ENCODE measurements at places on chromosomes 7 and 10.

DNA sequence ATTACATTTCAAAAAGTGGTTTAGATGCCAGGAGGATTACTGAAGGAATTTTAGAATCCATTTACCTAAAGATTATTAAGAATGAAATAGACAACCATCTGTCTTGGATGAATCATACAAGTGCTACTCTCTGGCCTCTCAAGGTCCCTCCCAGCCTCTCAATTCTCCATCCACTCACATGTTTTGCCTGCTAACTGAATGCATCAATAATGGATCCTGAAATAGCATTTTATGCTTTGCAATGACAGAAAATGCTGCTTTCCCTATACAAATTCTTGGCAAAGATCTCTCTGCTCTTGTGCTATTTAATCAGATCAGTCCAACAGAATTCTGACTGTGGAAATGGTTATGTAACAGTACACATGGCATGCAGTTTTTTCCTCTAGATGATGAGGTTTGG lies 68.1 kb downstream of the HBP1 start:
- DNase-seq = no peak

- no peak for DNase-seq
These were observed 196.0 kb downstream of the KCNMA1 start for GRCh38 chr10:77441353-77442166.

DNA sequence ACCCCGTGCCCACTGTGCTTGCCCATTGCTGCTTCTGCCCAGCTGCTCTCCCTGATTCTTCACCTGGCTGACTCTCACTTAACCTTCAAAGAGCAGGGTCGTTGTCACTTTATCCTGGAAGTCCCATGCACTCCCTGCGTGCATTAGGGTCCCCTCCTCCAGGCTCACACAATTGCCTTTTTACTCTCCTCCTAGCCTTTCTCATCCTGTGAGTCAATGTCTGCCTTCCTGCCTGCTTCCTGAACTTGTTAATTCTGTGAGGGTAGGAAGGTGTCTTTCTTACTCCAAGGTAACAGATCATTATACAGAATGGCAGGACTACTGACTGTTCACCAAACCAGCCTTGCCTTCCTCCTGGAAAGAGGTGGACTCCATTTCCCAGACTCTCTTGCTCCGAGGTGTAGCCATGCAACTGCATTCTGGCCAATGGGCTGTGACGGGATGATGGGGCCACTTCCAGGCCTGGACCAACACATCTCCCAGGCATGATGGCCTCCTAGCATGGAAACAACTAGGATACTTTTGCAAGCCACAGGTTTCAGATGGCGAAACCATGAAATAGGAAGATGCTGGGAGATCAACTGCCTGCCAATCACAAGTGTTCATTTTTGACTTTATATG lies 54.7 kb downstream of the ARHGAP22 start:
- no peak for DNase-seq

DNA sequence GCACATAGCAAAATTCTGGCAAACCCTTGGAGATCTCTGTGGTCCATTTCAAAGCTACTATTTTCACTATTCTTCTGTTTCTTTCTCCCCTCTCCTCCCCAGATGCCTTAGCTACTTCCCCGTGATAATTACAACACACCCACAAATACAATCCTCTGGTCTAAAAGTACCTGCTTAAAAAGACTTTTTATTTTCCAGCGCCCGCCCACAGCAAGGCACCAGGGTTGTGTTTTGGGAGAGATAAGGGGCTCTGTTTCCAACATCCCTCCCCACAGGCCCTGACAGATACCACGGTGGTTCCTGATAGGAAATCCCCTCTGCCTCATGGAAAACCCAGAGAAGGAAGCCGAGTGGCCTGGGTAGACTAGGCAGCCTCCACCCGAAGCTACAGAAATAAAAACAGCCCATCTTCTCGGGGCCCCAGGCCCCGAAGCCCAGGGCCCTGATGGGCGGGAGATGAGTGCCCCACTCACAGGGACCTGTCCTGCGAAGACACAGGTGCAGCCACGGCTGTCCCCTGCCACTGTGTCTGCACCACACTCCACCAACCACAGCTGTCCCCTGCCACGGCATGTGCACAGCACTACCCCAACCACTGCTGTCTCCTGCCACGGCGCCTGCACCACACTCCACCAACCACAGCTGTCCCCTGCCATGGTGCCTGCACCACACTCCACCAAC lies 19.7 kb downstream of the CALML5 start:
- DNase-seq = no peak

DNA sequence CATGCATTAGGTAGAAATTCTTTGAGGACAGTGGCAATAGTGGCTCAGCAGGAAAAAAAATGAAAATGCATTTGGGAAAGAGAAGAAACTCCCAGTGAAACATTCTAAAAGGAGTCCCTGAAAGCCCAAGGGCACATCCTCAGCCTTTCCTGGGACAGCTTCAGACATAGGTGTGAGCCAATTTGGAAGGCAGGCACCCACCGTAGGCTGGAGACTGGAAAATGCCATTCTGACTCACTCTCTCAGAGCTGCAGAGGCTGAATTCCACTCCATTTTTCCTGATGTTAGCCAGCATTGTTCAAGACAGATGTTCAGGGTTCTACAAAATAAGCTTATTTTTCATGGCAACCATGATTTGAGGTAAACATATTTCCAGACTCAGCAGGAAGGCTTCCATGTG lies 379.0 kb upstream of the FZD8 start:
- no peak for DNase-seq

DNA sequence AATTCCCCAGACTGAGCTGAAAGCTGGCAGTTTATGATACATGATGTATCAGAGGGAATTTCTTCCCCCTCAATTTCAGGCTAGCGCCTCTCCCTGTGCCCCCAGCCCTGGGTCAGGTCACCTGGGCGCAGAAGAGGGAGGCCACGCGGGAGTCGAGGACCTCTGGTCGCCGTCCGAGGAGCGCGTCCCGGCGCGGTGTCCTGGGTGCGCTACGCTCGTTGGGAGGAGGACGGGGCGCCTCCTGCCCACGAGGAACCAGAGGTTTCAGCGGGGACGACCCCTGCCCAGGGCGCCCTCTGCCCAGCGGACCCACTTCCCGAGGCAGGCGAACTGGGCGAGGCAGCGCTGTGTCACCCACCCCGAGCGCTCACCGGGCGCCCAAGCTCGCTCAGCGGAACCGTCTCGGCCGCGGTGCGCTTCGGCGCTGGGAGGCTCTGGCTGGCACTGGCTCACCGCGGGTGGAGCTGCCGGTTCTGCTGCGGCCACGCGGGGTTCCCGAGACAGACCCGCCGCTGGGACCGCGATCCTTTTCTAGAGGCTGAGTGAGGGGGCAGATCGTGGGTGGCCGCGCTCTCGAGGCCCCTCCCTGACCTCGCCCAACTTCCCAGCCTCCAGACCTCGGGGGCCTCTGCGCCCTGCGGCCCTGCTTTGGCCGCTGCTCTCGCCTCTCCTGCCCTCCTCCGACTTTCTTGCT lies at the start of gene FAM237B:
FAM237B (minus strand) TSS at position 504 of the 694 bp plus-strand sequence. CDS start 1,556 bp downstream, outside the sequence.
- peak; percentile 63 for DNase-seq

DNA sequence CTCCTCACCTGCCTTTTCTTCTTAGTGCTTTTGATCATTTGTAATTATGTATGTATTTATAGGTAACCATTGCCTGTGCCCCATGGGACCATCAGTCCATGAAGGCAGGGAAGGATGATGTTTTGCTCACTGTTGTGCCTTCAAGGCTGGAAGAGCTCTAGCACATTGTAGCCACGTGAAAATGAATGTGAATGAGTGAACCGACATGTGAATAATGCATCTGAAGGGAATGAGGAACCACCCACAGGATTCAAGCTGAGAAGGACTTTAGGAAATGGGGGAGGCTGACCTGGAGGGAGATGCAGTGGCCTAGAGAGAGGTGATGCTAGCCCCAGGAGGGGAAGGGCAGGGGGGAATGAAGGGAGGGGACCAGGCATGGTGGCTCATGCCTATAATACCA lies 6.0 kb upstream of the PNLIPRP2 start:
- no peak for DNase-seq

GRCh38 chr10:132048294-132048667 lies 17.5 kb upstream of the JAKMIP3 start:
- DNase-seq = no peak

DNA sequence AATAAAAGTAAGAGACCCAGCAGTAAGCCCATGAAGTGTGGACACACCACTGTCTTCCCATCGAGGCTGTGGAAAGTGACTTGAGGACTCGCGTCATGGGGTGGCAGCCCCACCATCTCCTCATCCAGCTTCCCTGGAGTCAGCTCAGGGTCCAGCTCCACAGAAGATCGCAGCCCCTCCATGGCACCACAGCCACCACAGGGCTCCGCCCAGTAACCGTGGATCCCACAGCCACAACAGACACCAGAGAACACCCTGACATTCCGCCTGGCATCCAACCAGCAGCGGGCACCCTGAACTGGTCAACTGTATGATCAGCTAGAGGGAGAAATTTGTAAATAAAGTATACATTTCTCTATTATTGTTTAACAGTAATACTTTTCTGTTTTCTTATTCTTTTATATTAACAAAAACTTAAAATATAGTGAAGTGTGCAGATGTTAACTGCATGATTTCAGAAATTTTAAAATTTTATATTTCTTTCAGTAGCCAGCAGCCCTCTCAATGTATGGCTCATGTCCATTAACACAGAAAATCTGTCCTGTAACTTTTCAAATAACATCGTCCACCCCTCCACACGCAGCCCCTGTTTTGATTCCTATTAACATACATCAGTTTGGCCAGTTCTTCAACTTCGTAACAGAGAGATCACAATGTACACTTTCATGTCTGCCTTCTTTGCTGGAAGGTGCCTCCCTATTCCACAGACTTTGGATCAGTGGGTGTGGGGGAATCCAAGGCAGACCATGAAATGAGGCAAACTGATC lies 69.7 kb downstream of the ITGB1 start:
- no peak for DNase-seq

DNA sequence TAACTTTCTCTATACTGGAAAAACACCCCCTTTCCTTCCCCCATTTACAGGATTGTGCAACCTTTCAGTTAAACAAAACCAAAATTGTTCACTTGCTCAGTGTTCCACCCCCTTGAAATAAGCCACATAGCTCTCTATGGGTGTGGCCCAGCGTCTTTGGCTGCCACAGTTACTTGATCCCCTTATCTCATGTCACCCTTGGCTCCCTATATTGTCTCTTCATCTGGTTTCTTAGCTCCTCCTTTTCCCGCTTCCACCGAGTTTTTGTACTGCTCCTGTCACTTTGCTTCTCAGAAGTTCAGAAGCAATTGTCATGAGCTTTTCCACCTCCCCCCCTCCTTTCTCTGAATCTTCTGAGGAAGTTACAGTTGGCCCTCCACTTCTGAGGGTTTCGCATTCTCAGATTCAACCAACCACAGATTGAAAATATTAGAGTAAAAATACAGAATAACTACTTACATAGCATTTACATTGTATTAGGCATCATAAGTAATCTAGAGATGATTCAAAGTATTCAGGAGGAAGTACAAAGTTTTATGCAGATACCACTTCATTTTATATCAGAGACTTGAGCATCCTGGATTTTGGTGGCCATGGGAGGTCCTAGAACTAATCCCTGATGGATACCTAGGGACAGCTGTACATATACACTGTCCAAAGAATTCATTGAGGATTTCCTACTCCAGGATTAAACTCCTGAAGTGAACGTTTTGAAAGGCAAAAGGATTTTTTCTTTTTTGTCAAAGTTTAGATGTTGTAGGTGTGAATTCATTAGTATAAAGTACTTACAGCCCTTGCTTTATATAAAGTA lies 60.4 kb downstream of the ADD3 start:
- DNase-seq = no peak

- DNase-seq = no peak
These were observed 67.8 kb upstream of the NXPH1 start for GRCh38 chr7:8365499-8366110.

- no peak for DNase-seq
These were observed 57.8 kb upstream of the PDCD4 start for GRCh38 chr10:110813743-110814472.

- no peak for DNase-seq
These were observed 41.8 kb downstream of the UNC5B start for GRCh38 chr10:71253981-71254818.

- DNase-seq = no peak
These were observed 40.4 kb downstream of the ASAH2 start for GRCh38 chr10:50210876-50211275.

- DNase-seq = peak; percentile 71
These were observed 1.7 kb downstream of the SFXN3 start for GRCh38 chr10:101032637-101033224.

GRCh38 chr10:122657729-122658128 lies 41.9 kb downstream of the C10orf120 start:
- no peak for DNase-seq

Data from glutamatergic neuron (in vitro differentiated cells).